ENCODE measurements at places on chromosomes 12 and 14.

- no peak for DNase-seq
Observed at GRCh38 chr14:33996462-33996861, 45.6 kb upstream of the EGLN3 start.

GRCh38 chr12:72031066-72031465 lies 92.4 kb downstream of the TPH2 start:
- no peak for DNase-seq

DNA sequence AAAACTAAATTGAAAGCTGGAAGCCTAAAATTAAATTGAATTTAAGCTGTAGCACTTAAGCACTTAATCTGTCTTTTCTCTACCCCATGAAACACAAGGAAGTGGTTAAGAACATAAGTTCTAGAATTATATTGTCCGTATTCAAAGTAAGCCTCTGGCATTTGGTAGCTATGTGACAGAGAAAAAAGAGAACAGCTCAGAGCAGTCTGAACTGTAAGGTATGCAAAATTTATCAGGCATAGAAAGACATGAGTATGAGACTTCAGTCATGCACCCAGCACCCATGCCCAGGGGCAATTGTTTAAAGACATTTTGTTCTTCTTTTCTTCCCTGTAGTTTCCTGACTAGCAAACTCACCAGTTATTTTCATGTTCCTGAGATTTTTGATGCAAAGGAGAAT lies 116.7 kb downstream of the KCNMB4 start:
- DNase-seq = no peak

- no peak for DNase-seq
Observed at GRCh38 chr12:130952171-130952954, 1.3 kb upstream of the ADGRD1 start.

DNA sequence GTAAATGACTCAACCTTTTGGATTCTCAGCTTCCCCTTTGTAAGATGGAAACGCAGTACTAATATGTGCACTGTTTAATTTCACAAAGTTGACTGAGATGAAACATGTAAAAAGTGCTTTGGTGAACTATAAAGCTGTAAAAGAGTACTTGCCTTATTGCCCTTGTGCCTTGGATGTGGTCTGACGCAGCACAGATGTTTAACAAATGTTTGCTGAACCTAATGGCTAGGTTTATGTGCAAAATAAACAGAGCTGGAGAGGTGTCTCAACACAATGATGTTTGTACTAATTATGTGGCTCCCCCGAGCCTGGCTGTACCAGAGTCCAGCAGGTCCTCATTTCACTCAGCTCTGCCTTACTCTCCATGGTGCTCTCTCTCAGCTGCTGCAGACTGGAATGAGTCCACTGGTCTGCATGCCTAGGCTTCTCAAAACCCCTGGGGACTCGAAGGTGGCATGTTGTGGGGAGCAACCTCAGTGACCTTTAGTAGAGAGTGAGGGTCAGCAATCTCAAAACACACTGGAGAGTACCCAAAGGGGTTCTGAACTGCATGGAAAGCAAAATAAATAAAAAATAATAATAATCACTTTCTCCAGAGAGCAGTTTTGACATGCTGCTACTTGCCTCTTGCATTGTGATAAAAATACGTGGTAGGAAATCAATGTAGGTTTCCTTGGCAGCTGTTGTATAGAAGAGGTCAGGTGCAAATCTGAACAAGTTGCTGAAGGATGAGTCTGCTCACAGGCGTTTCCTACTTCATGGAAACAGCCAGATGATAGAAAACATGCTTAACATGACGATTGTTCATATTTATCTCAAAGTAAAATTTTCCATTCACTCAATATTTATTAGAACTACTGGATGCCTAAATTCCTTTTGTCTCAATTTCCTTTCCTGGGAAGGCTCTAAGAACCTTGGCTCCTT lies 8.5 kb upstream of the AMIGO2 start:
- DNase-seq = no peak

GRCh38 chr14:76644855-76645518 lies 116.3 kb upstream of the VASH1 start:
- peak; percentile 16 for DNase-seq

Data from hypothalamus (tissue), 51 donors.